ENCODE measurements at places on chromosomes 11 and 22. TPM values are rescaled to one million over a fixed set of nuclear protein-coding genes. Genes with fewer than 3 reads are reported as not detected.

DNA sequence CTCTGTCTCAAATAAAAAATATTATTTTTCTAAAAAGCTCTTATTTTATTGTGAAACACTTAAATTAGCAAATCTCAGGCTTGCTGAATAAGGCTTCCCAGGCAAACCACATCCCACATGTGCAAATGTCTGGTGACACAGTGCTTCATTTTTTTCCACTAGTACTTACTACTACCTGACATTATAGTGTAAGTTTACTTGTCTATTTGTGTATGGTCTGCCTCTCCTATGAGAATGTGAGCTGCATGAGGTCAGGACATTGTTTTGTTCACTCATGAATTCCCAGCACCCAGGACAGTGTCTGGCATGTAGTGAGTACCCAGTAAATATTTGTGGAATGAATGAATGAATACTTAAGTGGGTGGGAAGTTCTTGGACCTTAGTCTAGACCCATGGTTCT is 103.1 kb downstream of the PTPRJ start:
- DNase-seq, result no peak

DNA sequence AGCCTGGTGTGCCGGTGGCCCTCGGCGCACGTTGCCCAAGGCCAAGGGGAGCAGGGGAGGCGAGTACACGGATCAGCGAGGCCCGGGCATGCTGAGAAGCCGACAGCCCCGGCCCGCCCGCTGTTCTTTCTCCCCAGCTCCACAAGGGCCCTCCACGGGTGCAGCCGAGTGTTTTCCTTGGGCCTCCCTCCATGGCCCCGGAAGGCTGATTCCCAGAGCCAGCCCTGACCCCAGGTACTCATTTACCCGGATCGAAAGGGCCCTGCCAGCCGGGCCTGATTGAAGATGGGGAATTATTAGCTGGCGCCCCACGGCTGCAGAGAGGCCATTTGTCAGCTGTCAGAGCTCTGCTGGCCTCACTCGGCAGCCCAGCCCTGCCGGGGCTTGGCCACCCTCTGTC is 53.1 kb downstream of the WNT7B start:
- no peak for DNase-seq

- no peak for DNase-seq
These were observed 38.7 kb downstream of the EIF3F start for GRCh38 chr11:8025816-8026215.

- no peak for DNase-seq
These were observed 120.0 kb upstream of the SYT13 start for GRCh38 chr11:45405916-45406670.

- DNase-seq, result no peak
These were observed 425.9 kb downstream of the TMEM135 start for GRCh38 chr11:87463486-87464102.

- DNase-seq, result no peak
These were observed 120.7 kb upstream of the TOP3B start for GRCh38 chr22:22103078-22103875.

DNA sequence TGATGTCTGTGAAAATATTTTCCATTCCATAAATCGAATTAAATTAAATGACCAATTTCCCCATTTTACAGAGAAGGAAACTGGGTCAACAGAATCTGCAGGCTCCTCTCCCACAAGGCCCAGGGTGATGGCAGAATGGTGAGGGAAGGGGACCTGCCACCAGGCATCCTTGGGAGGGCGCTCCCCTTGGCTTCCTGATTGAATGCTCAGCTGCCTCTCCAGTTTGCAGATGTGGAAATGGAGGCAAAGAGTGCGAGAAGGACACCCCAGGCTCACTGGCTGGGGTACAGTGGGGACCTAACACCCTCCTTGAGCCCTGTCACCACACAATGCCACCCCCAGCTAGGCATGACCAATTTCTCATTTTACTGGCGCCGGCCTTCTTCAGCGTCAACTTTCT is 28.5 kb upstream of the CSNK1E start:
- DNase-seq, result no peak

Gene SLC6A5
- total RNA-seq, result not detected

Gene RAB36
- total RNA-seq, result 5.7 TPM

DNA sequence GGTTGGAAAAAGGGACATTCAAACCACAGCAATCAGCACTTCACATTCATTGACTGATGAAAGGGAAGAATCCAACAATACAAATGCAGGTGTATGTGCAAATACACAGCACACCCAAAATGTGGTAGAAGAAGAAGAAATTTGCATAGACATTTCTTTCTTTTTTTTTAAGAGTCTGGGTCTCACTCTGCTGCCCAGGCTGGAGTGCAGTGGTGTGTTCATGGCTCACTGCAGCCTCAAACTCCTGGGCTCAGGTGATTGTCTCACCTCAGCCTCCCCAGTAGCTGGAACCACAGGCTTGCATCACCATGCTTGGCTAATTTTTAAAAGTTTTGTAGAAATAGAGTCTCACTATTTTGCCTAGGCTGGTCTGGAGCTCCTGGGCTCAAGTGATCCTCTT is 21.9 kb downstream of the CARS1 start:
- no peak for DNase-seq

- DNase-seq, result no peak
These were observed 13.7 kb downstream of the AMOTL1 start for GRCh38 chr11:94781837-94782236.

GRCh38 chr11:122424636-122425035 is 230.9 kb upstream of the UBASH3B start:
- no peak for DNase-seq

GRCh38 chr22:42192547-42192946 is 61.9 kb upstream of the CYP2D6 start:
- DNase-seq, result no peak

Gene OTOG
- total RNA-seq, result not detected

DNA sequence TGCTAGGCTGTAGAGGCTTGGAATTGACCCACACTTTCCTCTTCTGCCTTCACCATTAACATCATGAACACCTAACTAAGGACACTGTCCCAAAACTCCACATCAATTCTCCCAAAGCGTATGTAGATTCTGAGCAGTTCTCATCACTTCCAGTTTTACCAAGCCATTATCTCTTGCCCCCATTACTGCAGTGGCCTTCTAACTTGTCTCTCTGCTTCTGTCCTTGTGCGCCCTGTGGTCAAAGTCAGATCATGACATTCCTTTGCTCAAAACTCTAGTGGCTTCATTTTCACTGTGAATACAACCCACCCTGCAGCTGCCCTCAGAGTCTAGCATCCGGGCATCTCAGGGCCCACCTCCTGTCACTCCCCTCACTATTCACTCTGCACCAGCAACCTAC is 13.1 kb upstream of the TOP3B start:
- DNase-seq, result no peak

DNA sequence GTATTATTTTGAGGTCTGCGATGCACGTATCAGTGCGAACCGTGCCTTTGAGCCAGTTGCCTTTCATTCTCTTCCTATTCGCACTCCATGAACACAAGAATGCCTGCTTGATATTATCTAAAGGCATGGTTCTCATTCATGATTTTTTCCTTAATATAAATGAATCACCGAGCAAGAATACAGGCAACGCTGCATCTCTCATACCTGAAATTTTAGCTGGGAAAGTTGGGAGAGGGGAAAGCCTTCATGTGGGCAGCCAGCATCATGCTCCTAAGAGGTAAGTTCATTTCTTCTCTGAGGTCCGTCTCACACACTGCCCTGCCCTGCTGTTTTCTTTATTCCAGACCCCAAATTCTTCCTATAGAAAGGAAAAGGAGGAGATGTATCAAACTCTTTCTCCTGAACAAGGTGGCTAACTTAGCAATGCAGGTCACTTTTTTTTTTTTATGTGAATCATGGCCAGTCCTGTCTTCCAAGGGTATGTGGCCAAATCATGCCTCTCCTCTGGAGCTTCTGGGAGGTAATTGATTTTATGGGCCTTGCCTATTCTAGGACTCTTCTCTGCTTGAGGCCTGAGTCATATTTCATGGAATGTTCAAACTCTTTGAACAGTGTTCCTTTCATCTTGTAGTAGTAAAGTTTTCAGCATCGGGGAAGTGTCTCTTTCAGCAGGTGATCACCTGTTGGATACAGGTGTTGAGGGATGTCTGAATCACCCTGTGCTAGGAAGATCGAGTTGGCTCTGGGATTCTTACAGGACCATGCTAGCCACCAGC is 3.2 kb downstream of the GLB1L2 start:
- no peak for DNase-seq

DNA sequence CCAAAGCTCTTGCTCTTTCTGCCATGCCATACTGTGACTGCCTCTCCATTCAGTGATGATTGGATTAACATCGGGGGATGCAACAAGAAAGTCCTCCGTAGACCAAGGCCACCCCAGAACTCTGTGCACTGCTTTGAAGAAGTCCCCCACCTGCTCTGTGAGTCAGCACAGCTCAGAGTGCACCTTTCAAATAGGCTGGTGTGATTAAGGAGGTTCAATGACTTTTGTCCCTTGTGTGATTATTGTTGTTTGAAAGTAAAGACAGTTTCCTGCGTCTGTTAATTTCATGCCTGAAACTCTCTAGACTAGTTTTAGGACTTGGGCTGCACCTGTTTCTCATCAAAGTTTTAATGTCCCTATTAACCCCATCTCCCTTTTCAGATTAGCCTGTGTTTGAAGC is 33.0 kb upstream of the DBX1 start:
- no peak for DNase-seq

Gene PPP6R2
- 42.9 TPM for total RNA-seq

DNA sequence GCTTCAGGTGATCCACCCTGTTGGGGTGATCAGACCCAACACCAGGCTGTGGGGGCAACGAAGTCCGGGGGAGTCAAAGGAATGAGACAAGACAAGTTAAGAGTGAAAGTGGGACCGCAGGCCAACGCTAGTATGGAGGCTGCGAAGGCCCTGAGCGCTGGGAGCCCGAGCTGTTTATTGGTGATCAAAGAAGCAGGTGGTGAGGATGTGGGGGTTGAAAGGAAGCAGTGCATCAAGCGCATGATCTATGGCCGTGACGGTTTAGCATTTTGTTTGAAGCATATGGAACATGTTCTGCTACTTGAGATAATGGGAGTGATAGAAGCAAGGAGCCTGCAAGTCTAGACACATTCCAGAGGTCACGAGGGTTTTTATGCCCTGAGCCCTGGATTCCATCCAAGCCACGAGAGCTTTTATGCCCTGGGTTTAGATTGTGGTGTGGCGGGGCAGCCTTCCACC is 49.5 kb downstream of the MCHR1 start:
- no peak for DNase-seq

Gene BRSK2
- 1.6 TPM for total RNA-seq

DNA sequence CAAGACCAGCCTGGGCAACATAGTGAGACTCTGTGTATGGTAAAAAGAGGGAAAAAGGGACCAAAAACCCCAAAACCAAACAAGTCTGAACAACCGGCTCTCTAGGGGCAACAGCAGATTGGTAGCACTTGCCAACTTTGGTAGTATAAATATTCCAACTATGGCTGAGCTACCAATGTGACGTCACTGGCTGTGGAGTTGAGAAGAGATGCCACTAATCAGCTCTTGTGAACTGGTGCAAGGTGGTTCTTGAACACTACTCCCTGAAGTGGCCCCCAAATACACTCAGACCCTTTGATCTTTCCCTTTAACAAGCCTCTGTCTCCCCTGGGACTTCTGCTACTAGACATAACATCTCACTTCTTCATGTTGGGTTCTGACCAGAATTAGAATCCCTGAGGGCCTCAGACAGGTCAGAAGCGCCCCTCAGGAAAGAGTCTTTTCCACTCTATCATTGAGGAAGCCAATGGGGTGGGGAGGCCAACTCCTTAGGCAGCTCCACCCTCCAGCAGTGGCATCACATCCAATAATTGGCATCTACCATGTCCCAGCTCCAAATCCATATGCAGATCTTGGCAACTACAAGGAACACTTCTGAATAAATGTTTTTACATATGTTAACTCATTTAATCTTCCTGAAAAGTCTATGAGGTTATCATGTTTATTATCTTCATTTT is 49.2 kb downstream of the RPL27A start:
- no peak for DNase-seq

Gene OR10D3
- total RNA-seq, result not detected

- DNase-seq, result no peak
These were observed 275.3 kb downstream of the METTL15 start for GRCh38 chr11:28383456-28383855.

- DNase-seq, result no peak
These were observed 150.0 kb upstream of the BLID start for GRCh38 chr11:122265981-122266380.

DNA sequence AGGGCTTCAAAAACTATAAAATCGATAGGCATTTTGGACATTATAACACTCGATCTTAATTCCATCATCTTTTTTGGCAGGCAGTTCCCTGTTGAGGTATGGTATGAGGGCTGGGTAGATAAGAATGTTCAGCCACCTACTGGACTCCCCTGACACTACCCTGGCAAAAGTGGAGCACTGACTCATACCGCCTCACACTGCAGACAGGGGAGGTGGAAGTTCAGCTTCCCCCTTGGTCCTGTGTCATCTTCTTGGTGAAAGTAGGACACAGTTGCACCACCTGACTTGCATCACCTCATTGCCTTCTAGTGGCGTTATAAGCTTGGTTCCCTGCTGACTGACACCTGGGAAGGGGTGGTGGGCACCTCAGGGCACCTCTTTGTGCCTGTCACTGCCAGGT is 30.4 kb downstream of the PAAF1 start:
- no peak for DNase-seq

Gene ARHGAP20
- total RNA-seq, result 10.8 TPM

- no peak for DNase-seq
These were observed 25.6 kb downstream of the OR2AG2 start for GRCh38 chr11:6746086-6746618.

DNA sequence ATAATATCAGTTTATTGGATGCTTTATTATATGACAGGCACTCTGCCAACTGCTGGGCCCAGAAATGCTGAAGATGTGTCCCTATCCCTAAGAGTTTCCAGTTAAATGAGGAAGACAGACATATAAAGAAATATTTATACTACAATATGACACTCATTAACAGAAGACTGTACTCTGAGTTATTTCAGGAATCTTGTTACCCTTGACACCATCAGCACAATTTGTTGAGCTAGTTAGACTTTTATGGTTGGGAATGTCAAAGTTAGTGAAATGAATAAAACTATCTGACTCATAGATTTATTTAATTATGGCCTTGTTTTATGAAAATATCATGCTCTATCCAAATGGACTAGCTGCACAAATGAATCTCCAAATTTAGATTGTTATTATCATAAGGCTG is 25.6 kb upstream of the MSANTD4 start:
- no peak for DNase-seq

DNA sequence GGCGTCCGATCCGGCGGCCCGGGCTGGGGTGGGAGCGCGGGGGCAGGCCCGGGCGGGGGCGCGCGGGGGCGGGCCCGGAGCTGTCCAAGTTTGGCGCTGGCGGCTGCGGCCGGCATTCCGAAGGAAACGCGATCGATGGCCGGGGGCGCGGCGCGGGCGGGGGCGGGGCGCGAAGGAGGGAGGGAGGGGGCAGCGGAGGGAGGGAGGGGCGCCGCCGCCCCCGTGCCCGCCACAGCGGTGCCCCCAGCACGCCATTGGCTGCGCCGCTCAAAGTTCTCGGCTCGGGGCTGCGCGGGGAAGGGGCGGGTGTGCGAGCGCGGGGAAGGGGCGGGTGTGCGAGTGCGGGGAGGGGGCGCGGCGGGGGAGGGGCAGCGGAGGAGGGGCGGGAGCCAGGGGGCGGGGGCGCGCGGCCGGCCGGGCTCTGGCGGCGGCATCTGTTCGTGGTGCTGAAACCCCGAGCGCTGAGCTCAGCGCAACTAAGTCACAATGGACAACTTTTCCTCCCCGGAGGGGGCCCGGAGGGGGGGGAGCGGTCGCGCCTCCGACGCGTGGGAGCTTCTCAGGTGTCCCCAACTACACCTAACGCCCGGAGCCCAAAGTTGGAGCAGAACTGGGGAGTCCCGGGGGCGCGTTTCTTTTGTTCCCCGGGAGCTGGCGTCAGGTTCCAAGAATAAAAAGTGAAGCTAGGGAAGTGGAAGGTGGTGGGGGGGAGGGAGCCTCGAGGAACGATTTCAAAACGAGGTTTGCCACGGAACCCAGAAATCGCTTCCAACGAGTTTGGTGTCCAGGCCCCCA is 2.2 kb downstream of the PHF21B start:
- no peak for DNase-seq
